ENCODE measurements at places on chromosomes 5 and 9.
A peak's percentile ranks its signal among the peaks of the same experiment; 100 is the strongest.

DNA sequence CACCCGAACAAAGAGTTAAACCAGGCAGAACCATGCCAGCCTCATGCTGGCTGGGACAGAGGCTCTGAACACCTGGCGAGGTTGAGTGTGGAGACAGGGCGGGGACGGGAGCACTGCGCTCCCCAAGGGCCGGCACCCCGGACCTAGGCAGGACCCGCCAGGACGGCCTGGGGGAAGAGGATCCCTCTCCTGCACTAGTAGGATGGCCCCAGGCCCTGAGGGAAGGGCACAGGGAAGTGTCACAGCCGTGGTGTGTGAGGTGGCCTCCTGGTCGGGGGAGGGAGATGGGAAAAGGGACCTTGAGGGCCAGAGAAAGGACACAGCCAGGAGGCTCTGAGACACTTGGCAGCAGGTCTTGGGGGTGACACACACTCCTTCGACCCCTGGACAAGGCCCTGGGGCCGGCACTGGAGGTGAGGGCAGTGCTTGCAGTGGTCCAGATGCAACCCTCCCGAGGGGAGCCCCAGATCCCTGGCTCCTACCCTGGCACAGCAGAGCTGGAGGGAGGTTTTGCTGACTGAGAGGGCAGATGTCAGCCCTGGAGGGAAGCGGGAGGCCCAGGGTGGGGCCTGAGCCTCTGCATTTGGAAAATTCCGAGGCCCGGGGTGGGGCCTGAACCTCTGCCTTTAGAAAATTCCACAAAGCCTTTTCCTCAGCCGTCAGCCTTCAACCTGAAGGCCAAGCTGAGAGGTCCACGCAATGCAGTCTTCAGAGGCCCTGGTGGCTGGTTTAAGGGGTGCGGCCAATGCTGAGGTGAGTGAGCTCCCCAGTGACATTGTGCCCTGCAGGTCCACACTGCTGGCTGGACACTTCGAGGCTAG is 24.8 kb upstream of the TERT start:
- DNase-seq = no peak

DNA sequence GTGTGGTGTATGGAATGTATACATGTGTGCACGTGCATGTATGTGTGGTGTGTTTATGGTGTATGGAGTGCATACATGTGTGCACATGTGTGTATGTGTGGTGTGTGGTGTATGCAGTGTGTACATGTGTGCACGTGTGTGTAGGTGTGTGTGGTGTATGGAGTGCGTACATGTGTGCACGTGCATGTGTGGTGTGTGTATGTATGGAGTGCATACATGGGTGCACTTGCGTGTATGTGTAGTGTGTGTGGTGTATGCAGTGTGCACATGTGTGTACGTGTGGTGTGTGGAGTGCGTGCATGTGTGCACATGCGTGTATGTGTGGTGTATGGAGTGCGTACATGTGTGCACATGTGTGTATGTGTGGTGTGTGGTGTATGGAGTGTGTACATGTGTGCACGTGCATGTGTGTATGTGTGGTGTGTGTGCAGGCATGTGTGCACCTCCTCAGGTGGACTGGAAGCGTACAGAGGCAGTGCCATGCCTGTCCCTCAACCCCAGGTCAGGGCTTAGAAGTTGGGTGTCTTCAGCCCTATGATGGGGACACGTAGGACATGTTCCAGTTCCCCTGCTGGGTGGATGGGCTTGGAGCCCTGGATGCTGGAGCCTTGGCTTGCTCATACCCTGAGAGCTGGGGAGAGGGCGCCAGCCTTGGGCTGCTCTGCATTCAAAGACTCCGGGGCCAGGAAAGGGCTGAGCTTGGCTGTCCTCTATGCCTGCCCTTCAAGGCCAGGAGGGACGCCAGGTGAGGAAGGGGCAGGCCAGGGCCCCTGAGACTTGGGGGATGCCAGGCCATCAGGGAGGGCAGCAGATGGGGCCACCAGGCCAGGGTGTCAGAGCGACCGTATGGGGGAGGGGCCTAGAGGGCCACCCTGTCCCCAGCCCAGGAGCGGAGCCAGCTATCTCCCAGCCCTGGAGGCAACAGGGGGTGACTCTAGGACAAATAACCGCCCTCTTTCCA is 12.2 kb downstream of the MYMK start:
- no peak for DNase-seq

DNA sequence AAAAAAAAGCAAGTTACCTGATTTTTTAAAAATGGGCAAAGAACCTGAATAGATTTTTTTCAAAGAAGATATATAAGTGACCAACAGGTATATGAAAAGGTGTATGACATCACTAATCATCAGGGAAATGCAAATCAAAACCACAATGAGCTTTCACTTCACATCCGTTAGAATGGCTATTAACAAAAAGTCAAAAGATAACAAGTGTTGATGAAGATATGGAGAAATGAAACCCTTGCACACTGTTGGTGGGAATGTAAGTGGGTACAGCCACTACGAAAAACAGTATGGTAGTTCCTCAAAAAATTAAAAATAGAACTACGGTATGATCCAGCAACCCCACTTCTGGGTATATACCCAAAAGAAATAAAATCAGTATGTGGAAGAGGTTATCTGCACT is 134.8 kb downstream of the UGCG start:
- DNase-seq = no peak

DNA sequence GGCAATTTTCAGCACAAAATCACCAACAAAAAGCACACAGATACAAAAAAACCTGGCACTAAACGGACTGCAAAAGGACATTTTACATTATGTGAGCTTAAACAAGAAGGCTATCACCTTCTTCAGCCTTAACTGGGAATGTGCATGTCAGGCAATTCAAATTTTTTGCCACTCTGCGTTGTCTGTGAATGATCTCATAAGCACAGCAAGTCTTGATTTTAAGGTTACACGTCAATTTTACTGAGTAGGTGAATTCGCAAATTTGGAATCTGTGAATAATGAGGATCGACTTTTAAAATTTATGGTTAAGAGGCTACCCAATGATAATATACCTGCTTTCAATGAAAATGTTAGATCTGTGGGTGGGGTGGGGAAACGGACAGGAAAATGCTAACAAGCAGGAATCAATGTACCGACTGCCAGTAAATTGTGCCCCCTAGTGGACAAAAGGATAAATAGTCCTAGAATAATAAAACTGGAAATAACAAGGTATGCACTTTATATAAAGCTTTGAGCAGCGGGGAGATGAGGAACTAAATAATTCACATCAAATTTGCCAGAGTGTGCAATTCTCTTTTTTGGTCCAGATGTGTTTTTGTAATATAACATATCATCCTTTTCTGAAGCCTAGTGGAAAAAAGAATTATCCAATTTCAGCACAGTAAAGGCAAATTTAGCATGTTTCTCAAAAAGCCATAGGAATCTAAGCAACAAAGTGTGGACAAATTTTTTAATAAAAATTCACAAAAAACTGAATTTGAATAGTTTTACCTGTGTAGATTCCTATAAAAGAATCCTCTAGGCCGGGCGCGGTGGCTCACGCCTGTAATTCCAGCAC is 20.5 kb downstream of the EQTN start:
- DNase-seq = peak; percentile 63

DNA sequence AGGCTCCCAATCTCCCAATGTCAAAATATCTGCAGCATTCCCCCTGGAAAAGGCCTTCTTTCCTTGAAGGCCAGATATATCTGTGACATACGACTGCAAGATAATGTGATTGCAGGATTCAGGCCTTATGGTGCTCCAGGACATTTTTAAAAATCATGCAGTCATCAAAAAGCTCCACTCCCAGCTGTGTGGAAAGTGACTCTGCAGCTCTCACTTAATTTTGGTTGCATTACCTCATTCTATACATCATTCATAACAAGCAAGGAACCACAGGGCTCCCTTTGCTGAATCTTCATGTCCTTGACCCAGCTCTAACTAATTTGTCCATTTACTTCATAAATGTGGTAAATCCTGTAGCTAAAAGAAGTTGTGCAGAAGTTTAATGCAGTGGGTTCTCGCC is 386.2 kb upstream of the SLC30A5 start:
- DNase-seq = no peak

DNA sequence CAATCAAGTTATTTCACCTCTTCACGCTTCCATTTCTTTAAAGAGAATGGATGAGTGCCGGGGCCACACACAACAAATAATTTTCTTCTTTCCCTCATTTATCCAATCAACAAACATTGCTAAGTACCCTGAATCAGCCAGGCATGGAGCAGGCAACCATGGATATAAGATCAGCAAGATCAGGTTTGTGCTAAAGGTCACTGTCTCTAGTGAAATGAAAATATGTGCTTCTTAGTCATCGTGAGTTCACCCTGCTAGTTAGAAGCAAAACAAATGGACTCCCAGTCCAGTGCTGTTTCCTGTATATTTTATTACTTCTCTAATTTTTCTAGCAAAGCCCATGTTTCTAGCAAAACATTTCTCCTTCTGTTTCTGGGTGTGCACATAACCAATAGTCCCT is 629.2 kb downstream of the BNC2 start:
- no peak for DNase-seq

- DNase-seq = no peak
These were observed 14.1 kb downstream of the FBXW11 start for GRCh38 chr5:171992305-171992704.

DNA sequence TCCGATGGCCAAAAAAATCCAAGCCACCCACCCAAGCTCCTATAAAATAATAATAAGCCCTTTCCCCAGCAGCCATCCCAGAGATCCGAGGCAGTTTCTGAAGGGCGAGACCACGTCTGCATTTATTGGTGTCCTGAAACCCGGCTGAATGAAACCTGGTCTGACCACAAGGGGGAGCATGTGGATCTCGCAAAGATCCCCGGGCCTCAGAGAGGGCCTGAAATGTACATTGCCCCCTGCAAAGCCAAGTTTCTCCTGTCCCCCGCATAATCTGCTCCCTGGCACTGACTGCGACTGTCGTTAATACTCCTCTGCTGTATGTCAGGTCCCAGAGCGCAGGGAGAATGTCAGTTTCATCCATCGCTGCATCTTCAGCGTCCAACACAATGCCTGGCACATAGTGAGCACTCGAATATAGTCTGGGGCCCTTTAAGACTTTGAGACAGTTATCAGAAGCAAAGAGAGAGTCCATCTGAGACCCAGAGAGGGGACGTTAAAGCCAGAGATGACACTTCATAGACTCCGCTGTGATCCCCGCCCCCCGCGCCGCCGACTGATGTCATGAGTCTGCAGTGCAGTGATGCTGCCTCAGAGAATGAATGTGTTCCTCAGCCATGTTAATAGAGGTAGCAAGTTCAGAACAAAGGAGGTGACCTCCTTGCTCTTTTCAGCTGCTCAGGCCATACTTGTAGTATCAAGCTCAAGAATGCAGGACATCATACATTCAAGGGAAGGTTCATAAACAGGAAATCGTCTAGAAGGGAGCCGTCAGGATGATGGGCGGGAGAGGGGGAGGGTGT is 74.5 kb upstream of the BARHL1 start:
- peak; percentile 65 for DNase-seq

DNA sequence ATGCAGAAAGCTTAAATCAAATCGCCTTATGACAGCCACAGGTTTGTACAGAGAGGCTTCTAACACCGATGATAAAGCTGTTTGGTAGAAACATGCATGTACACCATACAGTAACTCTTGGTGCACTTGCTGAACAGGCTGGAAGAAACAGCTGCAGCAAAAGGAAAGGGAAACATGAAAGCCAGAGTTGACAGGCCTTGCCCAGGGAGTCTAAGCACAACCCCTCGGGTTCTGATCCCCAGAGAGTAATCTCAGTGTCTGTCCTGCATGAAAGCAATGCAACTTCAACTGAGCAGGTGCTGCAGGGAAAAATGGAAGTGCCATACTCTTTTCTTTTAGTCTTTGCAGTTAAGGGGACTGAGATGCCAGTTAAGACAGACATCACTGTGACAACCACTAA is 419.9 kb downstream of the BNC2 start:
- DNase-seq = no peak

GRCh38 chr9:842635-843426 is 1.3 kb downstream of the DMRT1 start:
- DNase-seq = no peak

GRCh38 chr5:142902186-142902965 is 132.2 kb downstream of the ARHGAP26 start:
- DNase-seq = no peak

GRCh38 chr5:150574818-150575547 is 65.5 kb upstream of the SYNPO start:
- DNase-seq = peak; percentile 49

DNA sequence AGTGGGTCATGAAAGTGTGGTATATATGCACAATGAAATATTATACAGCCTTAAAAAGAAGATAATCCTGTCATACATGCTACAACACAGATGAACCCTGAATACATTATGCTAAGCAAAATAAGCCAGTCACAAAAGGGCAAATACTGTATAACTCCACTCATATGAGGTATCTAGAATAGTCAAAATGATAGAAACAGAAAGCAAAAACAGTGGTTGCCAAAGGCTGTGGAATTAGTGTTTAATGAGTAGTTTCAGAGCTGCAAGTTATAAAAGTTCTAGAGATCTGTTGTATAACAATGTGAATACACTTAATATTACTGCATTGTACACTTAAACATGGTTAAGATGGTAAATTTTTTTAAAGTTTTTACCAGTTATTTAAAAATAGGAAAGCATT is 135.0 kb downstream of the OXCT1 start:
- DNase-seq = no peak

DNA sequence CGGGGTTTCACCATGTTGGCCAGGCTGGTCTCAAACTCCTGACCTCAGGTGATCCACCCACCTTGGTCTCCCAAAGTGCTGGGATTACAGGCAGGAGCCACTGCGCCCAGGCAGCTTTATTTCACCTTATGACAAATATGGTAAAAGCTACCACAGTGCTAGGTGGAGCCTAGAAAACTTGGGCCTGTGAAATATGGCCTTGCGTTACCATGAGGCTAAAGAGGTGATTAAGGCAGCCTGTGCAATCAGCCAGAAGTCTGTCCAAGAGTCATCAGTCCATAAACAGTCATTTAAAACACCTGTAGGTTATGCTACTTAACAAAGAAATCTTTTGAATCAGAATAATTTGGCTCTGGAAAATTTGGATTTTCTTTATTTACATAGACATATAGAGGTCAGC is 114.8 kb upstream of the ANKH start:
- DNase-seq = no peak

DNA sequence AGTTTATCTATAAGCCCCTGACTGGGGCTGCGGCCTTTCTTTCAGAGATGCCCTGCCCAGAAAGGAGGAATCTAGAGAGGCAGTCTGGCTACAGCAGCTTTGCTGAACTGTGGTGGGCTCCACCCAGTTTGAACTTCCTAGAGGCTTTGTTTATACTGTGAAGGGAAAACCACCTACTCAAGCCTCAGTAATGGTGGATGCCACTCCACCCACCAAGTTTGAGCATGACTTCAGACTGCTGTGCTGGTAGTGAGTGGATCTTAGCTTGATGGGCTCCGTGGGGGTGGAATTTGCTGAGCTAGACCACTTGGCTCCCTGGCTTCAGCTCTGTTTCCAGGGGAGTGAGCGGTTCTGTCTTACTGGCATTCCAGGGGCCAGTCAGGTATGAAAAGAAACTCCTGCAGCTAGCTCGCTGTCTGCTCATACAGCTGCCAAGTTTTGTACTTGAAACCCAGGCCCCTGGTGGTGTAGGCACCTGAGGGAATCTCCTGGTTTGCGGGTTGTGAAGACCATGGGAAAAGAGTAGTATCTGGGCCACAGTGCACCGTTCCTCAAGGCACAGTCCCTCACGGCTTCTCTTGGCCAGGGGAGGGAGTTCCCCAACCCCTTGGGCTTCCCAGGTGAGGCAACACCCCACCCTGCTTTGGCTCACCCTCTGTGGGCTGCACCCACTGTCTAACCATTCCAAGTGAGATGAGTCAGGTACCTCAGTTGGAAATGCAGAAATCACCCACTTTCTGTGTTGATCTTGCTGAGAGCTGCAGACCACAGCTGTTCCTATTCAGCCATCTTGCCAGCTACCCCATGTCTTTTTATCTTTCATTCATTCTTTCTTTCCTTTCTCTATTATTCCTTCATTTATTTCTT is 211.8 kb upstream of the C9orf72 start:
- DNase-seq = no peak

All from hindlimb muscle (tissue), 1 donor.